Stimulated activated CD4-positive, alpha-beta T cell treated with anti-CD3 and anti-CD28 coated beads, Interleukin-15, amount 100 ng/mL, for 1 hour (primary cell): ENCODE measurements at places on chromosomes 16 and 17.
A peak's percentile ranks its signal among the peaks of the same experiment; 100 is the strongest.

DNA sequence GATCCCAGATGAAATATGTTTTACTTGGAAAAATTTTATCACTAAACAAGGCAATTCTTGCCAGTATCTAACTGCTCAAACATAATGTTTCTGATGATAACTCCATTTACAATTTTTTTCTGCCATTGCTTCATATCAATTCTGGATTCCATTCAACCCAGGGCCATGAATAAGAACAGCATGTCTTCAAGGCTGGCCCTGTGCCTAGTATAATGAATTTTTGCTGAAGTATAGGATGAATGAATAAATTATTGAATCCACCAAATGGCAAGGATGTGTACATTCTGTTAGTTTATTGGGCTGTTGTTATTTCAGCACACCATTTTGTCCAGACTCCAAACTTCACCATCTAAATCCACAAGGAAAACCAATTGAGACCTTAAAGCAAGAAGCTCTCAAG, 414.7 kb downstream of the HS3ST3B1 start:
- no peak for DNase-seq

DNA sequence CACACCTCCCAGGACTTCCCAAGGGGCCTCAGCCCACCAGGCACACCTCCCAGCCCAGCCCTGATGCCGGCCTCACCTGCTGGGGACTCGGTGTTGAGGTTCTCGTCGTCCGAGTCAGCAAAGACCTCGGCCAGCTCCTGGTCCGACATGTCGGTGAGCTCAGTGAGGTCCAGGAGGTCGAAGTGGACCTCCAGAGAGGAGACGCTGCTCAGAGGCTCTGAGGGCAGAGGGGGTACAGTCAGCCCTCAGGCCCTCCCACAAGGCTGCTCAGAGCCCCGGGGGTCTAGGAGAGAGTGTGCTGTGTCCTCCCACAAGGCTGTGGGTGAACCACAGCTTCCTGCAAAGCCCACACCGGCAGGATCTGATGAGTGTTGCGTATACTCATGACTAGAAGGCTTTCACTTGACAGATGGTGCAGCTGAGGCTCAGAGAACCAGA, 10.5 kb downstream of the DBNDD1 start:
- peak; percentile 25 for DNase-seq

DNA sequence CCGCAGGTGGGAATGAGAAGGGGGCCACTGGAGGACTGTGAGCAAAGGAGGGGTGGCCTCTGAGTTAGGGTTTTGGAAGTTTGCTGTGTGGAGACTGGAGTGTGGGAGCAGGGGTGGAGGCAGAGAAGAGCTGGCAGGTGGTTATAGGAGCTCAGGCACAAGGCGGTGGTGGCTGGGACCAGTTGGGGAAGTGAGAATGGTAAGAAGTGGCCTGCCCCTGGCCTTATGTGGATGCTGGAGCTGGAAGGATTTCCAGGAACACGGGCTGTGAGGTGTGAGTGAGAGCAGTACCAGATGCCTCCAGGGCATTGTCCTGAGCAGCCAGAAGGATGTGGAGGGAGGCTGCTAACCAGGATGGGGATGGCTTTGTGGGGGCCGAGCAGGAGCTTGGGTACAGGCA, 277.2 kb downstream of the SNX29 start:
- no peak for DNase-seq

DNA sequence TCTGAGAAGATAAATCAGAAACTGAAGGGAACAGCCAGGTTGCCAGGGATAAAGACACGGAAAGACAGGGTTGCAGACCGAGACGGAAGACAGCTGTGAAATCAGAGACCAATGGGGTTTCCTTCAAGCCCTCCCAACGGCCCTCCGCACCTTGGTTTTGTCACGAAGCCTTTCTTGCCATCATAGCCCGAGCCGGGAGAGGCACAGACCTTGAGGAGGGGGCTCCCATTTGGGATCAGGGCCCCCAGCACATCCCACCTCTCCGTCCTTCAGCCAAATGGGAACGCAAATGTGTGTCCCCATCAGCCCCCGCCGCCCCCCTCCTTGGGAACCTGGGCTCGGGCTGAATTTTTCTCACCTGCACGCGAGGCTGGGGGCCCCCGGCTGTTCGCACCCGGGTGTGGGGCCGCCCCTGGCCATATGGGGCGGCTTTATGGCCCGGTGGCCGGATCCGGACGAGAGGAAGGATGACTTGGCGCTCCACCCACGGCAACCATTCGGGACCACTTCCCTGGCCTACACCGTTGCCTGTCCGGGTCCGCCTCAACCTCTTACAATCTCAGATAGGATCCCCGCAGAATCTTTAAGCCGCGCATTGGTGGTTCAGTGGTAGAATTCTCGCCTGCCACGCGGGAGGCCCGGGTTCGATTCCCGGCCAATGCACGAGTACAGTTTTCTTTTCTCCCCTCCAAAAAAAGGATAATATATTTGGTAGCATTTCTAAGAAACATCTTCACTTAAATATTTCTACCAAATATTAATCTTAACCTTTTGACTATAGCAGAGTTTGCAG, 1.4 kb upstream of the HES7 start:
- peak; percentile 84 for DNase-seq

- DNase-seq, result no peak
Observed at GRCh38 chr16:89038221-89038721, 55.4 kb upstream of the ACSF3 start.

GRCh38 chr16:12433691-12434390, 369.8 kb downstream of the CPPED1 start:
- DNase-seq, result no peak

- no peak for DNase-seq
Observed at GRCh38 chr17:57898487-57899311, 48.9 kb upstream of the MRPS23 start.

GRCh38 chr16:82329504-82330192, 159.6 kb upstream of the MPHOSPH6 start:
- DNase-seq, result no peak

DNA sequence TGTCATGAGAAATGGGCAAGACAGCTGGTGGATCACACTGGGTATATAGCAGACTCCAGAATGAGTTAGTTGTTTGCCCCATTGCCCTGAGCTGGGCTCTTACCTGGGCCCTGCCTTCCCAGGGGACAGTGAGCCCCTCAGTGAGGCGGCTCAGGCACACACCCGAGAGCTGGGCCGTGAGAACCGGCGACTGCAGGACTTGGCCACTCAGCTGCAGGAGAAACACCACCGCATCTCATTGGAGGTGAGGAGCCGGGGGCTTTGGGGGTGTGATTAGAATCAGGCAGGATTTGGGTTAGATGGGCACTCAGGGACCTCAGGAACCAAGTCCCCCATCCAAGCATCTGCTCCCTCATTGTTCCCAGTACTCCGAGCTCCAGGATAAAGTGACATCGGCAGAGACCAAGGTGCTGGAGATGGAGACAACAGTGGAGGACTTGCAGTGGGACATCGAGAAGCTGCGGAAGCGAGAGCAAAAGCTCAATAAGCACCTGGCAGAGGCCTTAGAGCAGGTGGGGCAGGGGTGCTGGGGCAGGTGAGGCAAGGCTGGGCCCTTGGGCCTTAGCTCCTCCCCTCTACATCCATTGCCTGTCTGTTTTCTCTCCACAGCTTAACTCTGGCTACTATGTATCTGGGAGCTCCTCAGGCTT, 2.8 kb downstream of the RNF40 start:
- no peak for DNase-seq

DNA sequence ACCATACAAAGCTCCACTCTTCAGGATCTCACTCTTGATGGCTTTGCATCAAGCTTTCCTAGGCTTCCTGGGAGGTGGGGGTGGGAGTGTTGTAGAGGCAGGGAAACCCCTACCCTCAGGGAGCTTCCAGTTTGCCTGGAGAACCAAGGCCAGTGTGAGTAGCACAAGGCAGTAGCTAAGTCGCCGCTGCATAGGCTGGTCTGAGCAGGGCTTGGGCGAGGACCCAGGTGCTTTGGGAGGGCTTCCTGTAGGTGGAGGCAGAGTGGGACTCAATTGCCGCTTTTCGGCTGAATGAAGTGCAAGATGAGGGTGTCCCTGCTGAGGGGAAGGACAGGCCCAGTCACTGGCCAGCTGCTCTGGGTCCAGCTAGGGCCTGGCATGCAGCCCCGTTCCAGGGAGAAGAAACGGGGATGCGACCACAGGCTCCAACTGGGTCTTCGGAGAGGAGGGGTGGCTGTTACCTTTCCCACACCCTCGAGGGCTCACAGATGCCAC, 3.9 kb downstream of the CD79B start:
- DNase-seq, result no peak

DNA sequence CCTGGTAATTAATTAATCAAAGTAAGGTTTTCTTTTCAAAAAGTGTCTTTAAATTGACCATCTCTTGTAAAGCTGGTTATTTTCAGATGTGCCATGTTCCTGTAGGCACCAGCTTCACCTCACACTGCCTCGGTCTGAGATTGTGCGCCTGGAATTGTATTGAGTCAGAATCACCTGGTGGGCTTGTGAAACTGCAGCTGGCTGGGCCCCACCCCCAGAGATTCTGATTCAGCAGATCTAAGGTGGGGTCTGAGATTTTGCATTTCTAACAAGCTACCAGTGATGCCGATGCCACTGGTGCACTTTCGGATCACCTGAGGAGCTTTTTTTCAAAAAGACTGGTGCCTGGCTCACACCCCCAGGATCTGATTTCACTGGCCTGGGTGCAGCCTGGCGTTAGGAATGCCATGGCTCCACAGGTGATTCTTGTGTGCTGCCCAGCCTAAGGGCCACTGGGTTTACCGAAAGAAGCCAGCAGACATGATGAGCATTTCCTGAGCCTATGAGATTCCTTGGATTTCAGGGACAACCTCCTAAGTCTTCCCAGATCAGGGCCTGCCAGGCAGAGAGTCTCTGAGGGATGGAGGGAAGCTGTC, 59.2 kb upstream of the TOB1 start:
- DNase-seq, result no peak

DNA sequence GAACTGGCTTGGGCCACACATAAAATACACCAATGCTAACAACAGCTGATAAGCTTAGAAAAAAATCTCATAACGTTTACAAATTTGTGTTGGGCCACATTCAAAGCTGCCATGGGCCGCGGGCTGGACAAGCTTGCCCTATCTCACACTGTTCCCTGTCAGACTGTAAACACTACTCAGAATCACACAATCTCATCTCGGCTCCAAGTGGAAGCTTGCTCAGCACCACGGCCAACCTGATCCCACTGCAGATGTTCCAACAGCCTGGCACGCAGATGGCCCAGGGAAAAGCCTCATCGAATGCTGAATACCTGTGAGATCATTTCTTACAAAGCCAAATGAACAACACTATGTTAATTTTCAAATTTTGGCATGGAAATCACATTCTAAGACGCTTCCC, 125.8 kb downstream of the ANKRD11 start:
- no peak for DNase-seq

DNA sequence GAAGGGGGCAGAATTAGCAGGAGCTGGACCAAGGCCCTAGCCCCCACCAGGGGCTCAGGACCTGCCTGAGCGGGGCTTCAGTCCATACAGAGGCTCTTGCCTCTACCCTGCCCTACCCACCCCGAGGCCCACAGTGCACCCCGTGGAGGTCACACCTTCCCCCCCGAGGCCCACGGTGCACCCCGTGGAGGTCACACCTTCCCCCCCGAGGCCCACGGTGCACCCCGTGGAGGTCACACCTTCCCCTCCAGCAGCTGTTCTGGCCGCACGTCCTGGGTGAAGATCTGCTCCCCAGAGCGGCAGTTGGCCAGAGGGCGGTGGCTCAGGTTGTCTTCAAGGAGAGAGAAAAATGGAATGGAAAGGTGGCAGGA, 11.4 kb downstream of the CASKIN2 start:
- no peak for DNase-seq

GRCh38 chr17:32161506-32162365, 19.4 kb downstream of the RHOT1 start:
- DNase-seq, result no peak

- no peak for DNase-seq
Observed at GRCh38 chr17:75163074-75163473, 8.8 kb upstream of the JPT1 start.

- DNase-seq, result no peak
Observed at GRCh38 chr17:59254742-59255141, 34.4 kb downstream of the GDPD1 start.

DNA sequence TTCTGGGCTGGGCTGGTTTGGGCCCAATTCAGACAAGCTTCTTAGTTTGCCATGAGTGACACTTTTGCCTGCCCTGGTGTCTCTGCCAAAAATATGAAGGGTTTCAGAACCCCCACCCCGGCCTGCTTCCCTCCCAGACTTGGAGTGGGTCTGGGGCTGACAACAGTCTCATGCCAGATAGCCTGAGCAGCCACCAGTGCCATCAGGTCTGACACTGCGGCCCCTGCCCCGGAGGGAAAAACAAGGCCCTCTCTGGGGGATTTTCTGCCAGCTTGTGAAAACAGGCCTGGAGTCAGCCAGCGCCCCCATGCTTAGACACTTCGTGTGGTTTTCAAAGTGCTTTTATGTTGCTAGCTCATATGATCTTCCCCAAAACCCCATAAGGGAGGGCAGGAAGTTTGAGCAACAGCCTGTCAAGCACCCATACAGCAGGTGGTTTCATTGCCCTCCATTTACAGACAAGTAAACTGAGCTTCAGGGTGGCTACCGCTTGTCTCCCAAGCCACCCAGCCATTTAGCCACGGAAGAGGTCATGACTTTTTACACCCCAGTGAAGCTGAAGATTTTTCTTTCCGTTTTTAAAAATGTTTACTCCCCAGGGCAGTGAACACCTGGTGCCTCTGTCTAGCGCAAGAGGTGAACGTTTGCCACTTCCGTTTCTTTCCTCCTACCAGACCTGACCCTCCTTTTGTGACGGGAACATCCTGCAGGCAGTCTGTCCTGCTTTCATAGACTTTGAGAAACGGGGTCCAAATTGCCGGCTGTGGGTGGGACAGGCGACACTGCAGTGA, 300.6 kb downstream of the SEC14L1 start:
- peak; percentile 47 for DNase-seq

DNA sequence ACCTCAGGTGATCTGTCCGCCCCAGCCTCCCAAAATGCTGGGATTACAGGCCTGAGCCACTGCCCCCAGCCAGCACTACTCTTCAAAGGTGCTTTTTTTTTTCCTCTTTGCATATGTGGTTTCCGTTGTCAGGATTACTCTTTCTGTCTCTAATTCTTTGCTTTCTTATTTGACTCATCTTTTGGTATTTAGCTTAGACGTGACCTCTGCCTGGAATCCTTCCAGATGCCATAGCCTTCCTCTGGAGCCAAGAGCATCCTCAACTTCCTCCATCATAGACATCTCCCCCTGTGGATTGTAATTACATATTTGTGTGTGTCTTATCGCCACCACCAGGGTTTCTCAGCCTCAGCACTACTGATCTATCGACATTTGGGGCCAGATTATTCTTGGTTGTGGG, 84.4 kb upstream of the XYLT1 start:
- DNase-seq, result no peak

- no peak for DNase-seq
Observed at GRCh38 chr16:21163576-21163975, 5.1 kb downstream of the LDAF1 start.
